ENCODE measurements at places on chromosomes 12 and 14.

- DNase-seq = no peak
Observed at GRCh38 chr14:64841772-64842750, 37.6 kb downstream of the SPTB start.

DNA sequence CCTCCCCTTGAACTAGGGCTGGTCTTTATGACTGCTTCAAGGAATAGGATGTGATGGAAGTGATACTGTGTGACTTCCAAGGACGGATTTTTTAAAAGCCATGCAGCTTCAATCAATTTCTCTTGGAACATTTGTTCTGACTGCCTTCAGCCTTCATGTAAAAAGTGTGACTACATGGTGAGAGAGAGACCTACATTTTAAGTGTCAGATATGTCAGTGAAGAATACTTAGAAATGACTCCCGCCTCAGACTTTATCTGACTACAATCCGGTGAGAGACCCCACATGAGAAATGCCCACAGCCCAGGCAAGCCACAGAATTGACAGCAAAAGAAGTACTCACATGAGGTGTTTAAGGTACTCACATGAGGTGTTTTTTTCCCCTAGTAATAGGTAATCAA is 295.3 kb downstream of the KCNC2 start:
- DNase-seq = no peak

DNA sequence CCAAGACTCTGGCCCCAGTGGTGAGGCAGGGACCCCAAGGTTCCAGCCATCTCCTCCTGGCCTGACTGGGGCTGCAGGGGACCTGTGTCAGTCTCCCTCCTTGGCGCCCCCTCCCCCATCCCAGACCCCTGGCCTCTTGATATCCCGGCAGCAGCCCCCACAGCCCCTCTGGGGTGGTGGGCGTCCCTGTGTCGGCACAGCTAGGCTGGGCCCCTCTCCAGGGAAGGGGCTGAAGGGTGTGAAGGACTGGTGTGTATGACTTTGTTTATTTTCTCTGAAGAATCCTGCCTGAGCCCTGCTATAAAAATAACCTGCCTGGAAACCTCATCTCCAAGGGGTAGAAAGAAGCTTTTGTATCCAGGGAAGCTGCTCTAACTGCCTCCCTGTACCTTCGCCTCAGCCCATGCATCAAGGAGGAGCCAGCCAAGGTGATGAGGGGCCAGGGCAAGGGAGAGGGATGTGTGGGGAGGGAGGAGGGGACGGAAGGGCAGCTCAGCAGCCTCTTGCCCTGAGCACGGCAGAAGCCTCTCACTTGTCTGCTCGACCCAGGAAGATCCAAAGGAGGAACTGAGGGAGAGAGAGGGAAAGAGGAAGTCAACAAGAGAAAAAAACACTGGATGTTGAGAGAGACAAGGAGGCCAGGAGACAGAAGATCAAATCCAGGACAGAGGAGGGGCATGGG is 25.4 kb upstream of the COL2A1 start:
- DNase-seq = no peak

- no peak for DNase-seq
Observed at GRCh38 chr12:32561931-32562341, 117.2 kb upstream of the DNM1L start.

DNA sequence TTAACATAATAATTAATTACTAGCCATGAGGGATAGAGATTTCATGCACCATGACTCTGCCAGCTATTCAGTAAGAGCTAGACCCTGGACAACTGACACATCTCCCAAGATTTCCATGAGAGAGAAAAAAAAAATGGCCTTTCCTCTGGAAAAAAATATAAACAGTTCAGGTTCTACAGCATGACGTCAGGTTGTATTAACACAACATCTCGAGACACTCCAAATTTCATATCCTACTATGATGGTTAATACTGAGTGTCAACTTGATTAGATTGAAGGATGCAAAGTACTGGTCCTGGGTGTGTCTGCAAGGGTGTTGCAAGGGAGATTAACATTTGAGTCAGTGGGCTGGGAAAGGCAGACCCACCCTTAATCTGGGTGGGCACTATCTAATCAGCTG is 11.1 kb downstream of the DBX2 start:
- no peak for DNase-seq

DNA sequence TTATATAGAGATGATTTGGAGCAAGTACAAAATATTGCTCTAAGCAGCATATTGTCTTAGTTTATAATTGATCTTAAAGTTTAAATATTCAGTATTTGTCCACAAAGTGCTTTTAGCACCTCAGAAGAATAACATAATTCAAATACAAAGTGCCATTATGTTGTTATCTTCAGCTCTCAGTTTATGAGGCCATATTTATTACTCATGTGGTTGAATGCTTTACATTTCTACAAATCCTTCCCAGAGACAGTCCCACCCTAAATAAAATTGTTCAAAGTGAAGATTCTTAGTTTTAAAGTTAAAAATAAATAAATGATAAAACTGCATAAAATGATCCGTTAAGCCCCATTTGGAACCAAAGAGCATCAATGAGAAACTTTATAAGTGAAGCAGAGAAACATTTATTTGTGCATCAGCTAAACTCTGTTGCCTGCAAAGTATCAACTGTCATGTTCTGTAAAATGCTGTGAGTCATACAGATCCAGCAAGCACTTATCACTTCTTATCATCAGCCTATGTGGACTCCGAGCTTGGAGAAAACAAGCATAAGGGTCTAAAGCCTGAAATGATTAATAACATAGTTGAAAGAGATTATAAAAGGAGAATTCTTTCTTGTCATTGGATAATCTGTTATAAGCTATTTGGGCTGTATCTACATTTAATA is 218.9 kb downstream of the ADAMTS20 start:
- no peak for DNase-seq

DNA sequence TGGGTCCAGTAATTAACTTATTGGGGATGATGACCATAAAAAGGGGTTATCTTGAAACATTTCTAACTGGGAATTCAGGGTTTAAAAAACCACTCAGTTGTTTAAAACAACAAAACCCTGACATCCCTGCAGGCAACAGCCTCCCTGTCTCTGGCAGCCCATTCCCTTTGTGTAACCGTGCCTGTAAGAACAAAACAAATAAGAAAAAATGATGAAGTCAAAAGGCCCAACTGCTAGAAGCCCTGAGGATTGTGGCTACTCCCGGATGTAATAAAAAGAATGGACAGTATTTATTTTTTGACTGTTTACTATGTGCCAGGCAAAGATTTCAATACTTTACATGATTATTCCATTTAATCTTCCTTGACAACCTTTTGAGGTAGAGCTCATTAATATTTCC is 75.3 kb downstream of the TMCC3 start:
- no peak for DNase-seq

DNA sequence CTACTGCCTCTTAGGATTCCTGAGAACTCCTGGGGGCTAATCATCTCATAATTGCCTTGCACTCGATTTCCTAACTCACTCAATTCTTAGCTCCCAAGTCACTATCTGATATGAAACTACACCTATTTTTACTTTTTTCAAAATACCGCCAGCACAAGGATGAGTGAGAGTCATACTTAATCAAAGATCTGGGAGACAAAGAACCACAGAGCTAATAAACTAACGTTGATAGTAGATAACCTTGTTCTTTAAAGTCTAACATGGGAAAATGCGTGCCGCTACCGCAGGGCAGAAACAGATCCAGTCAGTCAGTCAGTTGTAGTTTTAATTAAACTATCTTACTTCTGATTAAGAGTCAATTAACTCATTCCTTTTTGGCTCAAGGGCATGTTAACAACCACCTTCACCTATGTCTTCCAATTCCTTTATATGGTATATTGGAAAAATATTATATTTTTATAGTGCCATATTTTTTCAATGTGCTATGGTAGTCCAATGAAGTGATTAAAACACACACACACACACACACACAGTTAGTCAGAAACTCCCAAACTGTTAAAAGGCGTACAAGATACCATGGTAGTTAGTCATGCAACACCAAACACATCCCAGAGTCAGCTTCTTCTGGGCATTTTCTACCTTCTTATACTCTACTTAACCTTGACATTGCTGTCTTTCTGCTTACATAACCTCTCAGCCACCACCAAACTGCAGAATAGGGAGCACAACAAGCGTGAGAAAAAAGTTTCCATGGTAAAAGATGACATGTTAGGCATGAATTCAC is 114.0 kb downstream of the KLHL28 start:
- no peak for DNase-seq

DNA sequence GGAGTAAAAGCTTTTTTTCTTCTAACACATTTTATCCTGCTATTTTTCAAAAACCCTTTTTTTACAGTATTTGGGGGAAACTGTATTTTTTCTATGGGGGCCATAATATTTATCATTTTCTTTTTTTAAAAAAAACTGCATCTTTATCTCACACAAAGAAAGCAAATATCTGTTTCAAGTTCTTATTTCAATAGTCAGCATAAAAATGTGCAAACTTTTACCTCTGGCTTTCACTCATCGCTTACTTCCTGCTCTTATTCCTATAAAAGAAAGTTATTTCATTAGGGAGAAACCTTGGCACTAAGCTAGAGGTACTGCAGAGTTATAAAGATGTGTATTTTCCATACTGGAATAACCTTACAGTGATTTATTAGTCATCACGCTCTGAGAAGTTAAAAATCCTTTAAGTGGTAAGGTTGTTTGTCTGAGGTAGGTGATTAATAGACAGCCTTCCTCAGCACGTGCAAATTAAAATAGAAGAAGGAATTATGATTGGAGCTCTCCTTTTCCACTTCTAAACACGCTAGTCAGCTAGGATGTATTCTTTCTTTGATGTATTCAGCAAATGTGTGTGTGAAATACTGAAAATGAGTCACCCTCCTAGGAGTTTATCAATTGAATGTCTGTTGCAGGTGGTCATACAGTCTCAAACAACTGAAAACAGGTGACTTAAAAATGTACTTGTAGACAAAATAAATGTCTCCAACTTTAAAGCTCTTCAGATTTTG is 461.0 kb downstream of the GXYLT1 start:
- DNase-seq = no peak

- no peak for DNase-seq
Observed at GRCh38 chr14:74855021-74855420, 20.9 kb downstream of the PROX2 start.

- no peak for DNase-seq
Observed at GRCh38 chr14:55103971-55104954, 24.8 kb upstream of the LGALS3 start.

DNA sequence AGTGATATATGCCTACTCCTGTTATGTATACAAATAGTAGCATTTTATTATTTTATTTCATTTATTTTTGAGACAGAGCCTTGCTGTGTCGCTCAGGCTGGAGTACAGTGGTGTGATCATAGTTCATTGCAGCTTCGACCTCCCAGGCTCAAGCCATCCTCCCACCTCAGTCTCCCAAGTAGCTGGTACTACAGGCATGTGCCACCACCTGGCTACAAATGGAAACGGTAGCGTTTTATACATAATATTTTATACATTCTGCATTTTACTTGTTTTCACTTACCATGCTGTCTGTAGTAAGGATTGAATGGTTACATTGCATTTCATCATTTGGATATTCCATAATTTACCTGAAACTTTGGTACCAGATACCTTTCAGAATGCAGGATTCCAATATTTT is 14.1 kb downstream of the C1R start:
- no peak for DNase-seq
